ENCODE measurements at places on chromosomes 3 and 15.

GRCh38 chr3:14297784-14298236 lies 104.6 kb upstream of the SLC6A6 start:
- no peak for DNase-seq

- no peak for DNase-seq
These were observed 137.8 kb downstream of the SAMMSON start for GRCh38 chr3:70137366-70137765.

GRCh38 chr15:85778107-85778776 lies 16.5 kb downstream of the KLHL25 start:
- DNase-seq: no peak

GRCh38 chr15:25691544-25692430 lies 171.3 kb downstream of the ATP10A start:
- DNase-seq: no peak

- no peak for DNase-seq
These were observed 31.0 kb downstream of the COPS2 start for GRCh38 chr15:49124371-49124770.

GRCh38 chr15:101244889-101245668 lies 6.8 kb downstream of the CHSY1 start:
- DNase-seq: no peak

- no peak for DNase-seq
These were observed 161.0 kb upstream of the UBE2E2 start for GRCh38 chr3:23041918-23042696.

DNA sequence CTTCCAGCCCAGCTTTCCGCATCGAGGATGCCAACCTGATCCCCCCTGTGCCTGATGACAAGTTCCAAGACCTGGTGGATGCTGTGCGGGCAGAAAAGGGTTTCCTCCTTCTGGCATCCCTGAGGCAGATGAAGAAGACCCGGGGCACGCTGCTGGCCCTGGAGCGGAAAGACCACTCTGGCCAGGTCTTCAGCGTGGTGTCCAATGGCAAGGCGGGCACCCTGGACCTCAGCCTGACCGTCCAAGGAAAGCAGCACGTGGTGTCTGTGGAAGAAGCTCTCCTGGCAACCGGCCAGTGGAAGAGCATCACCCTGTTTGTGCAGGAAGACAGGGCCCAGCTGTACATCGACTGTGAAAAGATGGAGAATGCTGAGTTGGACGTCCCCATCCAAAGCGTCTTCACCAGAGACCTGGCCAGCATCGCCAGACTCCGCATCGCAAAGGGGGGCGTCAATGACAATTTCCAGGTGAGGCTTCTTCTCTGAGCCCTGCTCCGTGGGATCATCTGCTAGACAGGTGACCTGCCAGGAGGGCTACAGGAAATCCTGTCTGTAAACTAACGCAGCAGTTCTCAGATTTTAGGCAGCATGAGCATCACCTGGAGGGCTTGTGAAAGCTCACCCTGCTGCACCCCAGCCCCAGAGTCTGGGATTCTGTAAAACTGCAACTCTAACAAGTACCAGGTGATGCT lies 1.6 kb downstream of the THBS1 start:
- DNase-seq: no peak

- no peak for DNase-seq
These were observed 28.8 kb downstream of the CD47 start for GRCh38 chr3:108062051-108062450.

DNA sequence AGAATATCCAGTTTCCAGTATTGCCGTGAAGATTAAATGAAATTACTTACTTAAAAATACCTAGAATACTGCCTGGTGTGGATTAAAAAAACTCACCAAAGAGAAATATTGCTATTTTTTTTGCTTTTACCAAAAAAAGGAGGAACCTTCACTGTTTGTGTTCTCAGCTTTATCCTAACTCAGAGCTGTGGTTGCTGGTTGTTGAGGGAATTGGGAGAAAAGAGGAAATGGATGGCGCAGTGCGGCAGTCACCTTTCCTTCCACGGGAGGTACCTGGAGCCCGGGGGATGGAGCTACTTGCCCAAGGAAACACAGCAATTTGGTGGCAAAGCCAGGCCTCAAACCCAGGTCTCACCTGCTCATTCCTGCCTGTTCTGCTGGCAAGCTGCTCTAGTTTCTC lies 270.3 kb downstream of the RPLP1 start:
- no peak for DNase-seq

DNA sequence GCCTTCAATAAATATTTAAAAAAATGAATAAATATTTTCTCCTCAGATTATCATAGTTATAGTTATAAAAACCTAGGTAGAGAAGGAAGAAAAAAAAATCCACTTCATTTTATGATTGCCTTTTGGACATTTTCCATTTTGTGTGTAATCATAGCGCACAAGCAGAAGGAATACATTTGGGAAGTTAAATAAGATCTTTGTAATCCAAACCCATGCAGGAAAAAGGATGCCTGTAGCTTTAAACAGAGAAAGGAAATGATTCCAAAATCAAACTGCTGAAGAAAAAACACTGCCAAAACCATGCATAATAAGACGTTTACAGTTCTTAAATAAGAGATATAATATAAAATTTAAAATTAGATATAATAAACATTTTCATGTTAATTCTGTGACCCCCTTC lies 7.4 kb upstream of the CCDC54 start:
- DNase-seq: no peak

- no peak for DNase-seq
These were observed 2.9 kb upstream of the CLN6 start for GRCh38 chr15:68232449-68232848.

GRCh38 chr3:52851348-52851747 lies 16.5 kb upstream of the MUSTN1 start:
- DNase-seq: no peak

- DNase-seq: no peak
These were observed 219.9 kb downstream of the TCF12 start for GRCh38 chr15:57138349-57138788.

DNA sequence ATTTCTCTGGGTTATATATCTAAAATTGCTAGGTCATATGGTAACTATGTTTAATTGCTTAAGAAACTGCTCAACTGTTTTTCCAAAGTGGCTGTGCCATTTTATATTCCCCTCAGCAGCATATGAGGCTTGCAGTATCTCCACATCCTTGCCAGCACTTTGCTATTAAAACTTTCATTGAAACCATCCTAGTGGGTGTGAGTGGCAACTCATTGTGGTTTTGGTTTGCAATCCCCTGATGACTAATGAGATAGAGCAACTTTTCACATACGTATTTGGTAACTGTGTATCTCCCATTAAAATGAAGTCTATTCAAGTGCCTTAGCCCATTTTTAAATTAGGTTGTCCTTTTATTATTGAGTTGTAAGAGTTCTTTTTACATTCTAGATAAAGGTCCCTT lies 17.3 kb downstream of the KPNA1 start:
- DNase-seq: peak; percentile 9

DNA sequence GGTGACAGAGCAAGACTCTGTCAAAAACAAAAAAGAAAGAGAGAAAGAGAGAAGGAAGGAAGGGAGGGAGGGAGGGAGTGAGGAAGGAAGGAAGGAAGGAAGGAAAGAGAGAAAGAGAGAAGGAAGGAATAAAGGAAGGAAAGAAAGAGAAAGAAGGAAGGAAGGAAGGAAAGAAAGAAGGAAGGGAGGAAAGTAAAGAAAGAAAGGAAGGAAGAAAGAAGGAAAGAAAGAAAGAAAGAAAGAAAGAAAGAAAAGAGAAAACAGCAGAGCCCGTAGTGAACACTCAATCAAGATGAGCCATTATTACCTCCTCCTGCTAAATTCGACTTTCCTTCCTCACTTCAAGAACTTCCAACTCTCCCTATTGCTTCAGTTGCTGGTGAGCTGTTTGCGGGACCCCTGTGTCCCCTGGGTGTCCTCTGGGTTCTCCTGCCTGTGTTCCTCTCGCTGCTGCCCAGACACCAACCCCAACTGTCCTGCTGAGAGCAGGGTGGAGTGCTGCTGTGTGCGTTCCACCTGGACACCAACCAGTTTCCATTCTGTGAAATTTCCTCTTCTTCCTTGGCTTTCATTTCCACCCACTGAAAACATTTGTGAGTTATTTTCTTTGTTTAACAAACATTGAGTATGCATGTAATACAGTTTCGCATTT lies 266.4 kb downstream of the FAM43A start:
- DNase-seq: no peak

GRCh38 chr15:29736012-29736743 lies 86.1 kb downstream of the TJP1 start:
- no peak for DNase-seq

DNA sequence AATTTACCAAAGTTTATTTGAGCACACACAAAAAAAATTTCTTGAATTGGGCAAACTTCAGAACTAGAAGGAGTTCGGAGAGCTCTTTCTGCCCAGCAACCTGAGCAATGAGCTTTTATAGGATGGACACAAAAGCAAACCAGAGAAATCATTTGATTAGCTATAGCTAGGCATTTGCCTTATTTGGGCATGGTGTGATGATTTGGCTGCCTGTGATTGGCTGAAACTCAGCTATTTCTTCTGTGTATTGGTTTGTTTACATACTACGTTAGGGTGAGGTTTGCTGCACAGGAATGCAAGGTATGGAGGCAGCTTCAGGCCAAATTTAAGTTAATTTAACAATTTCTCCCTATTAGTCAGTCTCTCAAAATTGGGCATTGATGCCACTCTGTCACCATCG lies 65.1 kb downstream of the NEK11 start:
- DNase-seq: no peak

- no peak for DNase-seq
These were observed 55.0 kb upstream of the SNRPN start for GRCh38 chr15:24899795-24900194.

DNA sequence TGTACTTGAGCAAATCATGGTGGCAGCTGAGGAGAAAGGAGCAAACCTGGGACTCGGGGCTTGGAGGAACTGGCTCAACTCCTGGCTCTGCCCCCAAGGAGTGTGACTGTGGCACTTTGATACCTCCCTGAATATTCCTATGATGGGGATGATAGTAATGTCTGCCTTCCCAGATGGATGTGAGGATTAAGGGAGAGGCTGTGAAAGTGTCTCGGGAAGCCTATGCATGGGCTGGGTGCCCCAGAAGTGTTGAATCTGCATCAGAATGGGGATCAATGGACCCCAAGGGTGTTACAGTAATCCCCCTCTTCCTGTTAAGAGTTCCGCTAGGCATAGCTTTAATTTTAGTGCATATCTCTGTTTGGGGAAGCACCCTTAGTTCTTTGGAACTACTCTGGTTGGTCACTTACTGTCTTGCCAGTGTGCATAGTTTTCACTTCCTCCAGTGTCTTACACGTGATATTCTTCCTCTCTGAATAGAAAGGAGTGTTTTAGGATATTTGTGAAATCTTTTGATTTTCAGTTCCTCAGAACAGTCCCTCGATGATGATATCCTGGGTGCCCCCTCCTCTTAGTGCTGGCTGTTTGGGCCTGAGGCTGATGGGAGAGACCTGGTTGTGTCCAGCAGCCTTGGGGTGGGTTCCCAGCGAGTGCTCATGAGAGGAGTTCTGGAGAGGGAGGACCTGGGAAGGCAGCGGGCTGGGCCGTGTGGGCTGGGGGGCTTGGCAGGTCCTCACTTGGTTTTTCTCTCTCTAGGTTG lies 97.5 kb downstream of the CHDH start:
- no peak for DNase-seq

GRCh38 chr15:31202953-31203352 lies 101.4 kb upstream of the TRPM1 start:
- no peak for DNase-seq

DNA sequence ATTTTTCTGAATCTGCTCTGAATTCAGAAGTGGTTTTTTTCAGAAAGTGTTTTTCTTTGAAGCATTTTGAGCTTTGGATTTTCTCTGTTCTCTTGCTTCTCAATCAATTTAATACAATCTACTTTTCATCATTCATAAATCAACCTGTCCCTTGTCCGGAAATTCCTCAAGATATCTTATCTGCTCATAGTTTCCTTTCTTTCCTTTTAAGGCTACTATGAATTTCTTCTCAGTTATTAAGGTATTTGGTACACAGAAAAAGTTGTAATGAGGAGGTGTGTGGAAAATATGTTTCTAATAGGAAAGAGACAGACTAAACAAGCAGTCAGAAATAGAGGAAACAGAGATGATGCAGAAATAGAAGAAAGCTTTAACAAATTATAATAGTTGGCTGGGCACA lies 14.4 kb downstream of the CGGBP1 start:
- no peak for DNase-seq

- DNase-seq: peak; percentile 51
These were observed 790 bp downstream of the DUT start for GRCh38 chr15:48331796-48332641.

DNA sequence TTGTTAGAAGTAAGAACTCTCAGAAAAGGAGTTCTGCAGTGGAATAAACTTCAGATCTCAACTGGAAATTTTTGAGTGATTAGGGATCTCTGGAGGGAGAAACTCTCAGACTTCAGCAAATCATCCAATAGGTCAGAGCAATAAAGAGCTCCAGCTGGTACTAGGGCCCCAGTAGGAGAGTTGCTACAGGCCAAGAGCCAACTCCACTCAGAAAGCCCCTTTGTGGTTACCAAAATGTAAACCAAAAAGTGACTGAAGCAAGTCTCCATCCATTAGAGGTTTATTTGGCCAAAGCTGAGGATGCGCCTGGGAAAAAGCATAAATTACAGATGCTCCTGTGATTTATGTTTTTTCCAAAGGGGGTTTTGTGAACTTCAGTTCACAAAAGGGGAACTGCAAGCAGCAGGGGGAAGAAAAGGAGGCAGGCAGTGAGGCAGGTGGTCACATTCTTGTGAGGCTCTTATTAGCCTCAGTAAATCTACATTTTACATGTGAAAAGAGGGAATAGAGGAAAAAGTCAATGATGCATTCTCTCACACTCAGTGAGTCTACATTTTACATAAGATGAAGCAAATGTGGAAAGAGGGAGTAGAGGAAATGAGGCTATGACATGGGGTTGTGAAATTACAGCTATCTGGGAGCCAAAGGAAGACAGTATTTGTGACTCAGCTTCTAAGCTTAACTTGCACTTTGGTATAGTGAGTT lies 92.4 kb upstream of the DAZL start:
- DNase-seq: no peak

DNA sequence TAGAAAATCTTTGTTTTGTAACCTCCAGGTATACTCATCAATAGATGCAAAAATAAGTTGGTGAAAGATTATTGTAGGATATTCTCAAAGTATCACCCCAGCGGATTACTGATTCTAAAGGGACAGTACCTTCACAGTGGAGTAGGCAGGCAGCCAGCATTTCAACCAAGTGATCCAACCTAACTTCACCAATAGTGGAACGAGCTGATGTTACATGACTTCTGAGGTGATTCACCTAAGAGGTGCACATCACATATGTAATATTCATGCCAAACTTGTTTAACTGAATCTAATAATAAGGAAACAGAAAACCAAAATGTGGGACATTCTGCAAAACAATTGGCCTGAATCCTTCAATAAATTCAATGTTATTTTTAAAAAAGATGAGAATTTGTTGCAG lies 14.3 kb downstream of the MYZAP start:
- no peak for DNase-seq

- DNase-seq: no peak
These were observed 188.0 kb downstream of the KLHL25 start for GRCh38 chr15:85606738-85607137.

GRCh38 chr3:30501526-30501925 lies 104.9 kb upstream of the TGFBR2 start:
- no peak for DNase-seq

- DNase-seq: no peak
These were observed 53.1 kb downstream of the BOC start for GRCh38 chr3:113264283-113265131.

All from stimulated activated CD8-positive, alpha-beta memory T cell treated with anti-CD3 and anti-CD28 coated beads, Interleukin-7, amount 100 ng/mL, for 1 hour (primary cell).